ENCODE measurements at places on chromosomes 5 and 9.

DNA sequence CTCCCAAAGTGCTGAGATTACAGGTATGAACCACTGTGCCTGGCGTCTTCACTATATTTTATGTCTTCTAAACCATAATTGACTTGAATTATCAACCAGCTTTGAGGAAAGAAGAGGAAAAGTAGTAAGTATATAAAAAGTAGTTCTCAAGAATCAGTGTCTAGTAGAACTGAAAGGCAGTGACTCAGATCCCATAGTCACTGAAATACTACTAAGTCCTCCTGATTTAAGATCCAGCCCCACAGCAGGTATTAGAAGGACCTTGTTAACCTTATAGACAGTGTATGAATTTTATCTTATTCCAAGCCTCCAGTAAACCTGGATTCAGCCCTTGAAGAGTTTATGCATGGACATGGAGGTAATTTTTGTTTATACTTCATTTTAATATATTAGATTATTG, 31.5 kb downstream of the LNPEP start:
- DNase-seq: no peak

DNA sequence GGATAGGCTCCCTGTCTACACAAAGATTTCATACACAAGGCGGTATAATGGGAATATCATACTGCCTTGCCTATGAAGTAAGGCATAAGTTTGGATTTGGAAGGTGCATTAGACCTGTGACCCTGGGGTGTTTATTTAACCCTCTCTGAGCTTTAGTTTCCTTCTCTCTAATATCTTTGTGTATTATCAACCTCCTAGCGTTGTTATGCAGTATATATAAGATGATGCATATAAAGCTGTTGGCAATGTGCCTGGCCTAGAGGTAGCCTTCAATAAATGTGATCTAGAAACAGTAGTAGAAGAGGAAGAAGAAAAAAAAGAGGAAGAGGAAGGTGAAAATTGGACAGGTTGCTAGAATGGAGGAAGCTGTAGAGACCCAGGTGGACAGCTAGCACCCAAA, 311.6 kb upstream of the CLINT1 start:
- no peak for DNase-seq

GRCh38 chr9:117466111-117466510, 51.3 kb upstream of the ASTN2 start:
- no peak for DNase-seq

DNA sequence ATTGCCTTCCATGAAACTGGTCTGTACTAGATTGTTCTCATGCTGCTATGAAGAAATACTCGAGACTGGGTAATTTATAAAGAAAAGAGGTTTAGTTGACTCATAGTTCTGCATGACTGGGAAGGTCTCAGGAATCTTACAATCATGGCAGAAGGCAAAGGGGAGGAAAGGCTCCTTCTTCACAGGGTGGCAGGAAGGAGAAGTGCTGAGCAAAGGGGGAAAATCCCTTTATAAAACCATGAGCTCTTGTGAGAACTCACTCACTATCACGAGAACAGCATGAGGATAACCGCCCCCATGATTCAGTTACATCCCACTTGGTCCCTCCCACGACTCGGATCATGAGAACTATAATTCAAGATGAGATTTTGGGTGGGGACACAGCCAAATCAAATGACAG, 163.2 kb downstream of the RFK start:
- no peak for DNase-seq

DNA sequence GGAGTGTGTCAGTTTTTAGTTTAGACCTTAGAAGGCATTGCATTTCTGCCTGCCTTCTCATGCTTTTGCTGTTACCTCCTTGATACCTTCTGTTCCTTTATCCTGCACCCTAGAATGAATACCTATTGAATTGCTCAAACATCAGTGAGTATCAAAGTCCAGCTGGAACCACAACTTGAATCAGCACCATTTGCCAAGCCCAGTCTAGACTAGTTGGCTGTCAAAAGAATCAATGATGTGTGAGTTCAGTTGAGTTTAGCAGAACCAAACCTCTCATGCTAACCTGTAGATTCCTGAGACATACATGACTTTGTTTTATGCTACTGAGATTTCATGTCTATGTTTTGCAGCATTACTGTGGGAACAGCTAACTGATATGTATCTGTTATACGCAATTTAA, 116.6 kb downstream of the FAM170A start:
- DNase-seq: no peak

DNA sequence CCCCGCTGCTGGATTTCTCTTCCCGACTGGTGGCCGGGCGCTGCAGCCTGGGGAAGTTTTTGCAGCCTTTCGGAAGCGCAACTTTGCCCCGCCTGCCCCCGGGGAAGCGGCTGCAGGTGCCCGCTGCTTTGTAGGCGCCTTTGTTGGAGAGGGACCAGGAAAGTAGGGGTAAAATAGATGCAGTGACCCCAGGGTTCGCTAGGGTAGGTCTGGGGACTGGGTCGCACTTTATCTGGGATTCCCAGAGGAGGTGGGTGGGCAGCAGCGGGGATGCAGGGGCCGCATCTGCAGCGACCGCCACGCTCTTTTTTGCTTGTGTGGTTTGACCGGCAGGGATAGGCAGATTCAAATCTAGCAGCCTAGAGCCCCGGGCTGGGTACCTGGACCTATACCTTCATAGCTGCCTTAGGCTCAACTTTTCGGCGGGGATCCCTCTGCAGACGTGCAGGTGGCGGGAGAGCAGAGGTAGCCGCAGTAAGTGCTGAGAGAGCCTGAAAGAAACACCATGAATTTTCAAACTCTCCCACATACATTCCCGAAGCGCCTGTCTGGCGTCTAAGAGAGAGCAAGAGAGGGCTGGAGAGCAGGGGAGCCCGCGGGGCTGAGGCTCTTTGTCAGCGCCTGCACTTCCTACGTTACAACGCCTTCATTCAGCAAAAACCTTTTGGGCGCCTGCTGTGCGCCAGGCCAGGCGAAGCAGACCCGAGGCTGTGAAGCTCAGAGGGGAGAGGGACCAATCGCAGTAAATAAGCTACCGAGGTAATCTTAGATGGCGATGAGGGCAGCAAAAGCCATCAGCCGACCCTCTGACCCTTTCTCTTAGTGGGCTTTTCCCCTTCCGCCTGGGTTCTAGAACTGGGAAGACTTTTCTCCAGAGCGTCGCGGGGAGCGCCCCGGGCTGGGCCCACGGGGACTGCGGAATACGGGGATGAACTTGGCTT, 642 bp downstream of the SV2C start:
- no peak for DNase-seq

- peak; percentile 80 for DNase-seq
Observed at GRCh38 chr9:97763874-97764273, 66.7 kb upstream of the XPA start.

DNA sequence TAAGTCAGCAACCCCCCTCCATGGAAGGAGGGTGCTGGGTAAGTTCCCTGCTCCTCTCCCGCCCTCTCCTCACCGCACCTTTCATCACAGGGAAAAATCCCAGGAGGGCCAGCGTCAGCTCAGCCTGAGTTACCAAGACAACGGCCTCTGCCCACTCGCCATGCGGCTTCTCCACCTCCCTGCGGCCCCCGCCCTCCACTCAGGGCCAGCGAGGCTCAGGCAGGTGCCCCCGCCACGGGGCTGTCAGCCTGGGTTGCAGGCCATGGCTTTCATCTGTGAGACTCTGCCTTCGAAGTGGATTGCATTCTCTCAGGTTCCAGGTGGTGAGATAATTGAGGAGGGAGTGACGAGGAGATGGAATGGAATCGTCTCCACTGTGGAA, 27.2 kb upstream of the LAMC3 start:
- DNase-seq: peak; percentile 35

- DNase-seq: no peak
Observed at GRCh38 chr9:35725362-35725761, 6.6 kb downstream of the TLN1 start.

Measured in NB4 (cell line).